Aorta (tissue), 5 donors: ENCODE measurements at places on chromosomes 5 and 9. TPM values are rescaled to one million over a fixed set of nuclear protein-coding genes. Genes with fewer than 3 reads are reported as not detected.

Gene SLC6A7
- total RNA-seq, result not detected

Gene PLAC8L1
- 0.87 TPM for total RNA-seq

Gene LCN2
- total RNA-seq, result 1.1 TPM

Gene BARHL1
- not detected for total RNA-seq

Gene AQP7
- total RNA-seq, result 2.7 TPM

Gene SMIM23
- total RNA-seq, result not detected

Gene TGFBR1
- 101 TPM for total RNA-seq

Gene C9orf72
- total RNA-seq, result 23.2 TPM

Gene ABO
- 3.3 TPM for total RNA-seq

Gene CCDC152
- total RNA-seq, result 0.78 TPM

Gene DNAH5
- 0.36 TPM for total RNA-seq

Gene FAM153A
- total RNA-seq, result not detected

Gene ZNF883
- total RNA-seq, result 1.5 TPM

Gene RXRA
- 47.5 TPM for total RNA-seq

Gene AGXT2
- not detected for total RNA-seq

Gene ANKRD31
- 0.24 TPM for total RNA-seq

Gene DMRTA1
- total RNA-seq, result 0.13 TPM

Gene TCF7
- total RNA-seq, result 4.4 TPM

Gene CNTFR
- total RNA-seq, result 4.2 TPM

Gene CCNO
- total RNA-seq, result 0.54 TPM

Gene PALM2AKAP2
- total RNA-seq, result 58.1 TPM

Gene TTC39B
- total RNA-seq, result 35.2 TPM

Gene PCDHGA11
- total RNA-seq, result 7.1 TPM

Gene SARDH
- total RNA-seq, result 0.84 TPM

Gene LIX1
- total RNA-seq, result not detected

Gene KIF3A
- 15.1 TPM for total RNA-seq

Gene C9
- total RNA-seq, result 0.30 TPM

Gene PPIC
- total RNA-seq, result 71.1 TPM

Gene ZDHHC11B
- 17.7 TPM for total RNA-seq

Gene ENC1
- total RNA-seq, result 10.6 TPM

Gene PCDHB13
- 6.7 TPM for total RNA-seq

Gene RAD50
- total RNA-seq, result 36.3 TPM

Gene ZNF354C
- 6.3 TPM for total RNA-seq

Gene RASEF
- 0.21 TPM for total RNA-seq

Gene FYB1
- 45.8 TPM for total RNA-seq

Gene CDC23
- 21.1 TPM for total RNA-seq

Gene TTC33
- 19.4 TPM for total RNA-seq

Gene PCDHGA12
- 18.8 TPM for total RNA-seq
